ENCODE measurements at places on chromosomes 11 and 22.

DNA sequence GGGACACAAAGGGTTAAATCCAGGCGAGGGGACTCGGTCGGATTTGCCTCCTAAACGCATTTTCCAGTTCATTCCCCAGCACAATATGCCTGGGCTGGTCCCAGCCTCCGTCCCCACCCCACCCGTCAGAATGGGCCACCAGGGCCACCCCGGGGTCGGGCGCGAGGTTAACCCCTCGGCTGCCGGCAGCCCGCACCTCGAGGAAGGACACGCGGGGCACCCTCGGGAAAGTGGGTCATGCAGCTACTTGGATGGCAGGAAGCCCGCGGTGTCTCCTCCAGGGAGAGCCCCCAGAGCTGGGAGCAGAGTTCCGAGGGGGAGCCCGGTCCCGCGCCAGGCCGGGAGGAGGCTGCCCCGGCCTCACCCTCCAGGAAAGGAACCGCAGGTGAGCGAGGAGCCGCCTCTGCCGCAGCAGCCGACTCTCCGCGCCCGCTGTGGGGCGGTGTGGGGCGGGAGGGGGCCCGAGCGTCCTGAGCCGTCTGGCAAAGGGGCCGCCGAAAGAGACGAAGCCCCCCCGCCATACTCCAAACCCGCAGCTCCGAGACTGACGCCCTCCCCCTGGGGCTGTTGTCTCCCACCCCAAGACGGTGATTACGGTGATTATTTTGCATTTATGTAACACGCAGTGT, 1.4 kb downstream of the NECTIN1 start:
- peak; percentile 63 for DNase-seq

DNA sequence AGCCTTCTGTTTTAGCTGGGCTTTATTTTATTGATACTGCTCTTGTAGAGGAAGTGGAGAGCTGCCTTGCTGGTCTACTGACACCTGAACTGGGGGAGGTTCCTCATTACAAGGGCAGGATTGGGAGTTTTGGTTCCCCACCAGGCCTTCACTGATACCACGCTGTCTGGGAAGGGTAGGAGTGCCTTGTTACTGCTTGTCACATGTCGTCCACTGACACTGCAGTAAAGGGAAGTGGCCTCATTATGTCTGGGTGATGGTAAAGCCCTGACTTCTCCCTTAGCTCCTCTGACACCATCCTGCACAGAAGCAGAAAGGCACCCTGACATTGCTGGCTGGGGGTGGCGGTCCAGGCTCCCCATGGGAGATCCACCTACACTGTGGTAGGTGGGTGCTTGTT, 38.7 kb upstream of the ELF5 start:
- no peak for DNase-seq

DNA sequence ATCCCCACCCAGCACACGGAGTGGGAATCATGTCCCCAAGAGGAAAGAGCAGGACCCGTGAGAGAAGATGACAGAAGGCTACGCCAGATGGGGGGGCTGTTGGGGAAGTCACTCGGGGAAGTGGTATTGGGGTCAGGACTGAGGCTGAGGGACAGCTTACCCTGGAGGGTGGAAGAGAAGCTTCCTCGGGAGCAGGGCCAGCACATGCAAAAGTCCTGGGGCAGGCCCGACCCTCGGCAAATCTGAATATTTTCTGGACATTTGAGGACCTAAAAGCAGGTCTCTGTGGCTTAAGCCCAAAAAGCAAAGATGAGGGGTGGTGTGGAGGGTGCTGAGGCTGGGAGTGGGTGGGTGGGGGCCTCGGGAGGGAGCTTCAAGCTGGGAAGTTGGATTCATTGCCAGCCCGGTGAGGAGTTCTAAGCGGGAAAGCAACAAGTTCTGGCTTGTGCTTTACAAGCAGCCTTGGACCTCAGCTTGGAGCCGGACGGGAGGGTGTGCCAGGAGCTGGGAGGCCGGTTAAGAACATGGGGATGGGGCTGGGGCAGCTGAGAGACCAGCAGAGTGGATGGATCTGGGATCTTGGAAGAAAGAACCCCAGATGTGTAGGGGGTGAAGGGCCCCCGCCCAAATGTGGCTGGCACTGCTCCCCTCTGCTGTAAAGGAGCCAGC, 34.9 kb downstream of the GRAMD4 start:
- no peak for DNase-seq

- no peak for DNase-seq
These were observed 782.8 kb downstream of the CNTN5 start for GRCh38 chr11:99803501-99803900.

DNA sequence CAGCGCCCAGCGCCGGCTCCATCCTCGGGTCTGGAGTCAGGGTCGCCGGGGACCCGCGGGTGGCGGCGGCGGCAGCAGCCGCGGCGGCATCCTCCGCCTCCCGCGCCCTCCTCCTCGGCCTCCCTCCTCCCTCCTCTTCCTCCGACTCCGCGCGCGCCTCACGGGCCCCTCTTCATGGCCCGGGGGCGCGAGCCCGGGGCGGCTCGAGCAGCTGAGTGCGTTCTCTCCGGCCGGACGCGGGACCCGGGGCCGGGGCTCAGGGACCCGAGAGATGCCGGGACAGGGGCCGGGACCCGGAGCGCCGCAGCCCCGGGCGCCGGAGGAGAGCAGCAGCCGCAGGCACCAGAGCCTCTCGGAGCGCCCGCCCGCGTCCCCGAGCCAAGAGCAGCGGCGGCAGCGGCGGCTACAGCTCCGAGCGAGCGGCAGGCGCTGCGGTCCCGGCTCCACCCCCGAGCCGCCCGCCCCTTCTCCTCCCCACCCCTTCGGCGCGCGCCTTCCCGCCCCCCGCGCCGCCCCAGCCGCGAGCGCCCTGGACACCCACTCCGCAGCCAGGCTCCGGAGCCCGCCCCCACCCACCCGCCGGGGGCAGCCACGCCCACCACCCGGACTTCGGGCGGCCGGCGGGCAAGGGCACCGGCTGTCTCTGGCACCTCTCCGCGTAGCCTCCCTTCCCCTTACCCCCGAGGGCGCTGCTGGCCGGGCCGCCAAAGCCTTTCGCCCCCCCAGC, at the start of gene CHST1:
Gene CHST1, minus strand, starts transcription at position 417 of the 727 bp plus-strand sequence. CDS start 14,699 bp downstream, outside the sequence.
- DNase-seq, result no peak

DNA sequence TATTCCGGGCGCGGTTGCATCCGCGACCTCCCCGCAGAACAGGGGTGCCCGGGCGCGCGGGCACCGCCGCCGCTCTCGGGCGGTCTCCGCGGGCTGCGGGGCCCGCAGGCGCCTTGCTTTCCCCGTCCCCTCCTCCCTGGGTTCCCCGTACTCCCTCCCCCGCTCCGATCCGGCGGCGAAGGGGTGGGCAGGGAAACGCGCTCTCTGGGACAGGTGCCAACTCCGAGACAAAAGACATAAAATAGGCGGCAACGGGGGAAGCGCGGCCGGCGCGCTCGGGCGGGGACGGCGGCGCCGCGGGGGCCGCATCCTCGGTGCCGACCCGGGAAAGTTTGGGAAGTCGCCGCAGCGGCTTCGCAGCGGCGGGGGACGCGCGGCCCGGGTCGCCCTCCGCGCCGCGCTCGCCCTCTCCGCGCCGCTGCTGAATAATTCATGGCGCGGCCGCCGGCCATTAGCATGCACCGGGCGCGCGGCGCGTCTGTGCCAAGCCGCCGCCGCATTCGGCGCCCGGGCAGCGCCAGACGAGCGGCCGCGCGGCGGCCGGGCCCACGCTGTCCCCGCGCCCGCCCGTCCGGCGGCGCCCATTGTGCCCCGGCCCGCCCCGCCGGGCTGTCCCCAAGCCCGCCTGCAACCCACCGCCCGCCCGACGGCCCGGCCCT, 78.7 kb upstream of the PPARA start:
- DNase-seq, result peak; percentile 85

GRCh38 chr11:62816557-62816956, 11.3 kb upstream of the NXF1 start:
- DNase-seq, result no peak
